PC-3 (cell line): ENCODE measurements at places on chromosomes 7 and 10. TPM values are rescaled to one million over a fixed set of nuclear protein-coding genes. Genes with fewer than 3 reads are reported as not detected.
A peak's percentile ranks its signal among the peaks of the same experiment; 100 is the strongest.

DNA sequence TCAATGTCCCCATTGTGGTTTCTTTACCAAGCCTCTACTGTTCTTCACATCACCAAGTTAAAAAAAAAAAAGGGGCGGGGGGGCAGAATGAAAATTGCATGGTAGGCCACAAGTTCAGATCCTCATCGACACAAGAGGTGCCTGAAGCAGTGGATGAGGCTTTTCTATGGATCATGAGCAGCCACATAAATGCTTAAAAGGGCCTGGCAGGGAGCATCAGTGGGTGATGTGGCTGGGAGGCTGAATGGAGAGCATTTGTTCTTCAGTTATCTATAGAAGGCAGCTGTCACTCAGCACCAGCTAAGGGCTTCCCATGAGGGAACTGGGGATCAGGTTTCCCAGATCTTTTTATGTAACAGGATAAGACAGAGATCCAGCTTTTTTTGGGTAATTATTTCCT, 117.9 kb downstream of the CFTR start:
- DNase-seq = no peak

DNA sequence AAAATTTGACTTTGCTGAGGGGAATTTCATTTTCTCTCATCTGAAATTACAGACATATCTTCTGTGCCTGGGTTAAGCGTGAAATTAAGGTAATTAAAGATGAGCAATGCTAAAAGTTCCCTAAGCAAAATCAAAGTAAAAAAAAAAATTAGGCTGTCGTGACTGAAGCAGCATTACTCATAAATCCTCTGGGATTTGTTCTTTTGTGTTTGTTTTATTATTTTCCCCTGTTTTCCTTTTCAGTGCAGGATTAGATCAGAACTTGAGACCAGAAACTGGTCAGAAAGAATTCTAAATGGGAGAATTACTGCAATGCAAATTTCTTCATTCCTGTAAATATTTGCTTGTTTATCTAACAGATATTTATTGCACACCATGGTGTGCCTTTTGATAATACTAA, 141.4 kb upstream of the BET1 start:
- DNase-seq = no peak

- no peak for DNase-seq
Observed at GRCh38 chr7:132943645-132944044, 138.2 kb downstream of the CHCHD3 start.

DNA sequence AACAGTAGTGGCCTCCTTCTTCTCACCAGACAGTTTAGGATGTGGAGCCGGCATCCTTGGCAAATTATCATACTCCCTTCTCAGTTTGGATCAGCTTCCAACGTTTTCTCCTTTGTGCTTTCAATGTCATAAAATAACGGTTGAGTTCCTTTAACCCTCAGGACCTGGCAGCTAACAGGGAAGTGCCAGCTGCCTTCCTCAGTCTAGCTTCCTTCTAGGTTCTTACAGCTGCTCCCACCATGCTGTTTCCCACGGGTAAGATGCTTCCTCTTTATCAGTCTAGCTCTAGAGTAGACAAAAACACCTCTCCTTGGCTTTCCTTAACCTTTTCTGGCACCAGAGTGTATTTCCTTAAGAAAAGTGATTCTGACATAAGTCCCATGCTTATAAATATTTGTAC, 33.2 kb downstream of the BLVRA start:
- no peak for DNase-seq

DNA sequence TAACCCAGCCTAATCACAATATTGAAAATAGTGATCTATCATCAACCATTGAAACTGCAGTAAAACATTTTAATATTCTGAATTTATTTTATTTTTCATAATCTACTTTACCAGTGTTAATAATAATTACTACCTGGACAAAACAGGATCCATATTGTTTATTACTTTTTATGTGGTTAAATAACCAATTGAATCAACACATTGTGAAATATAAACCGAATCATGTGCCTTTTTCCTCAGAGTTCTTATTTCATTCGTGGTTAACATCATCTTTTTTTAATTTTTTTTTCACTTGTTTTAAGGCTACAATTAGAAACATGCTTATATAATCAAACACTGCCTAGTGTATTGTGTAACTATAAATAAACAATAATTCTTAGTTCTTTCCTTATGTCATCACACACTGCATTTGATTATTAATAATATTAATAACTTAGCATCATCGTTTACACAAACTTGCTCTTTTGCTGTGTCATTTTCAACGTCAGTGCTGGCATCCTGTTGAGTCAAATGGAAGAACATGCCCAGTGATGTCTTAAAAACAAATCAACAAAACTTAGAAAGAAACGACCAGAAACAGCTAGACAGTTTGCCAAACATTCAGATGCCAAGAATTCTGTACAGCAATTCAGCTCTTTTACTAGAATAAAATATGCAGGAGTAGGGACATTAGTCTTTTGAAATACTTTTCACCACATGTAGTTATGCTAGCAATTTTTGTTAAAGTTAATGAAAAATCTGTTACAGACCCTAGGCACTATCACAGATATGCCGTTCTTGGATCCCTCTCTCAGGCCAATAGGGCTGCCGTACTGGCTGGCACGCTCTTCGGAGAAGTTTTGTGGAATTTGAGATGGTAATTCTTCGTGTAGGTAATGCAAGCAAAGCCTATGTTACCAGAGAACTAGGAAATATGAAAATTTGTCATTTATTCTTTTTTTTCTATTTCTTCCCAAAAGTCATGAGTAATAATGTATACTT, 330.4 kb upstream of the SEMA3A start:
- peak; percentile 46 for DNase-seq

Gene HOXA11
- 26.6 and 31.4 TPM in 2 replicates for total RNA-seq

Gene STRIP2
- 7.5 and 8.0 TPM in 2 replicates for total RNA-seq

Gene C10orf67
- 0.15 and 0.29 TPM in 2 replicates for total RNA-seq
